Choroid plexus epithelial cell (primary cell): ENCODE measurements at places on chromosomes 12 and 14.

GRCh38 chr14:51293912-51294389, 53.9 kb downstream of the TMX1 start:
- no peak for DNase-seq

DNA sequence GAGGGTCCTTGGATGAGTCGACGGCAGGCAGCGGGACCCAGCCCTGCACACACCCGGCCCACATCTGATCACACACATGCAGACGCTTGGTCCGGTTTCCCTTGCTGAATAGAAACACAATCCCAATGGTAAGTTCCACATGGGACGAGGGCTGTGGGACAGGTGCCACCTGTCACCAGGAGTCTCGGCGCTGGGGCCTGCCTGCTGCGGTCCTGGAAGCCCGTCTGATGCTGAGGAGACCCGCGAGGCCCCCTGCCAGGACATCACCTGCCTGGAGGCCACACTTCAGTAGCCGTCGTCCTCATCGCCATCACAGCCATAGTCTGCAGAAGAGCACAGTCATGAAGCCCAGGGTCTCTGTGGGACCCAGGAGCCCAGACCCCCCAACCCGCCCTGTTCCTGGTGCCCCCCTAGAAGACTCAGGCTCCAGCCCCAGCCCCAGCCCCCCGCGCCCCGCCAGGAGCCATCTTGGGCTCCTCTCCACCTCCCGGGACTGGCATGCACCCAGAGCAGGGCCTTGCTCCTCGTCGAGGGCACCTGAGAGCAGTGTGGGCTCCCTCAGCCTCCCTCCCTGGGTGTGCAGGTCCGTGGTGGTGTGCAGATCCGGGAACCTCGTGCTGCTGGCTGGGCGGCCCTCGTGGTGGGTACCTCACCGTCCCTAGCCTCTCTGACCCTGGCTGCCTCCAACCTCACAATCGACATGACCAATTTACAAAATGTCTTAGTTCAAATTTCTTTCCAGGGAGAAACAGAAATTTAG, 29.3 kb upstream of the NUDT14 start:
- no peak for DNase-seq

- DNase-seq, result peak; percentile 57
Observed at GRCh38 chr12:45327823-45328383, 112.0 kb downstream of the ANO6 start.

- DNase-seq, result no peak
Observed at GRCh38 chr14:81122326-81122725, 98.4 kb downstream of the GTF2A1 start.

- no peak for DNase-seq
Observed at GRCh38 chr12:18101043-18101442, 11.1 kb upstream of the RERGL start.

DNA sequence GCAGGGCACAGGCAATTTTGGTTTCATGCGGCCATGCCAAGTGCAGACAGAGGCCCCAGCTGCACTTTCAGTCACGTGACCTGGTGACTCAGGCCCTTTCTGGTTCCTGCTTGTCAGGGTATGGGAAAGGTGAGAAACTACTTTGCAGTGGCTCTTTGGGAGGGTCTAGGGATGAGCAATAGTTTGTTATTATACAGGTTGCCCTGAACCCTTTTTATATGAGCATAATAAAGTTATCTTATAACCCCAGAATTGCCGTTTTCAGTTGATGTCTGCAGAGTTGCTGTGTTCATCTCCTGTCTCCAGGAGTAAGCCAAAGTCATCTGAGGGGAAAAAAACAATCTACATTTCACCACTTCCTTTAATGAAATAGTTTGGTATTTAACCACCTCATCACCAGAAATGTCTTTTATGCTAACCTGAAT, 30.9 kb upstream of the EMP1 start:
- peak; percentile 81 for DNase-seq

DNA sequence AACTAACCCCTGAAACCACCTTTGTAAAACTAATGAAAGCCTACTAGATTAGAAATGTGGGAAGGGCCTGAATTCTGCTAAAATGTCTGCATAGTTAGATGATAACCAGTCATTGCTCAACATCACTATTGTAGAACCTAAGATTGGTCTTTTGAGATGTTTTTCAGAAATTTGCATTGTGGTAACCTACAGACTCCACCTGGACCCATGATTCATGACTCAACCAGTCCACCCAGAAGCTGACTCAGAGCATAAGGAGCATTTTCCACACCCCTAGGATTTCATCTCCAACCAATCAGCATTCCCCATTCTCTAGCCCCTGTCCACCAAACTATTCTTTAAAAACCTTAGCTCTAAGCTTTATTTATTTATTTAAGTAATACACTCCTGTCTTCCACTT, 30.4 kb upstream of the CHGA start:
- no peak for DNase-seq

DNA sequence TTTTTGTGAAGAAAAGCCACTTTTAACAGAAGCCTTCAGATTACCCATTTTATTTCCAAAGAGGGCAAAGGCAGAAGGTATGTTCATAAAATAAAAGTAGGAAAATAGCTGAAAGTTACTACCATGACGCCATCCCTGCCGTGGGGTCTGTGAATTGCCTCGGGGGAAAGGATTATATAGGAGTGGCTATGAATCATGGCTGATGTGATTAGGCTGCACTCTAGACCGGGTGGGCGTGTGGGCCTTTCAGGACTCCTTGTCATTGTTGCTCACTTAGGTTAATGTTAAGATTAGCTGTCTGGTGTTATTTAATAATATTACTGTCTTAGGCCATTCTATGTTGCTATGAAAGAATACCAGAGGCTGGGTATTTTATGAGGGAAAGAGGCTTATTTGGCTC, 195.5 kb downstream of the EGLN3 start:
- no peak for DNase-seq

- no peak for DNase-seq
Observed at GRCh38 chr12:85644508-85644907, 191.7 kb downstream of the RASSF9 start.

- DNase-seq, result peak; percentile 34
Observed at GRCh38 chr12:50620978-50621360, 116.2 kb downstream of the DIP2B start.

DNA sequence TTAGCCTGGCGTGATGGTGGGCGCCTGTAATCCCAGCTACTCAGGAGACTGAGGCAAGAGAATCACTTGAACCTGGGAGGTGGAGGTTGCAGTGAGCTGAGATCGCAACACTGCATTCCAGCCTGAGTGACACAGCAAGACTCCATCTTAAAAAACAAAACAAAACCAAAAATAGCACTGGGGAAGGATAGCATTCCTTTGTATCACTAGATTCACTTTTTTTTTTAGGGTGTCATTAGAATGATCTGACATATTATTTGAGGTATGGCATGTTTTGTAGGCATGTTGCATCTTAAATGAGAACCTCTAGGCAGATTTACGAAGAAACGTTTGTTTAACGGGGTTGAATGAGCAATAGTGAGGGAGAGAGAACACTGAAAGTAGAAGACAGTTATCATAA, 16.8 kb upstream of the FAR2 start:
- DNase-seq, result peak; percentile 40

DNA sequence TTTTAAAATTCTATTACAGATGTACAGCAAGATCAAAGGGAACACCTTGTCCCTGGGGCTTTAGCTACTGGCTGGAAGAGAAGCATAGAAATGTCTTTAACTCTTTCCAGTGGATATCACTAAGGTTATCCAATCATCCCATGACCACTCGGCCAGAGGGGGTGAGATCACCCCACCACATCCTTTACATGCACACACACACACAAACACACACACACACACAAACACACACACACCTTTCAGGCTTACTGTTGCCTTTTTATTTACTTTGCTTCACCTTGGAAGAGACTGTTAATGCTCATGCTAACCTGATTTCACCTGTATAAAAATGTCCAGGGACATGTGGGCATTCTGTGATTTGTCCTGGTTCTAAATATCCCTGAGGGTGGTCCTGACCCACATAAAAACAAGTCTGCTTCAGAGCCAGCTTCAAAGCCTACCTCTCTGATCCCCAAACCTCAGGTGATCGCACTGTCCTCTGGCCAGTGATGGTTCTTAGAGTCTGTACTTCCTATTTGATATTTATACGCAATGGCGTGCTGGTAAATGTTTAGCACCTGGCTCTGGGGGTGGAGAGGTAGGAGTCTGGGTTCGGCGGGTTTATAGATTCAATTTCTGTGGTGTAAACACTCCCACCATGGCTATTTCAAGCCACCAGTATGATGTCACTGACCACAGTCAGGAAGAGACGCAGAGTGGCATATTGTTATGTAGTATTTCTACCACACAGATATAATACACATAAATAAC, 166.1 kb upstream of the EEA1 start:
- DNase-seq, result no peak

DNA sequence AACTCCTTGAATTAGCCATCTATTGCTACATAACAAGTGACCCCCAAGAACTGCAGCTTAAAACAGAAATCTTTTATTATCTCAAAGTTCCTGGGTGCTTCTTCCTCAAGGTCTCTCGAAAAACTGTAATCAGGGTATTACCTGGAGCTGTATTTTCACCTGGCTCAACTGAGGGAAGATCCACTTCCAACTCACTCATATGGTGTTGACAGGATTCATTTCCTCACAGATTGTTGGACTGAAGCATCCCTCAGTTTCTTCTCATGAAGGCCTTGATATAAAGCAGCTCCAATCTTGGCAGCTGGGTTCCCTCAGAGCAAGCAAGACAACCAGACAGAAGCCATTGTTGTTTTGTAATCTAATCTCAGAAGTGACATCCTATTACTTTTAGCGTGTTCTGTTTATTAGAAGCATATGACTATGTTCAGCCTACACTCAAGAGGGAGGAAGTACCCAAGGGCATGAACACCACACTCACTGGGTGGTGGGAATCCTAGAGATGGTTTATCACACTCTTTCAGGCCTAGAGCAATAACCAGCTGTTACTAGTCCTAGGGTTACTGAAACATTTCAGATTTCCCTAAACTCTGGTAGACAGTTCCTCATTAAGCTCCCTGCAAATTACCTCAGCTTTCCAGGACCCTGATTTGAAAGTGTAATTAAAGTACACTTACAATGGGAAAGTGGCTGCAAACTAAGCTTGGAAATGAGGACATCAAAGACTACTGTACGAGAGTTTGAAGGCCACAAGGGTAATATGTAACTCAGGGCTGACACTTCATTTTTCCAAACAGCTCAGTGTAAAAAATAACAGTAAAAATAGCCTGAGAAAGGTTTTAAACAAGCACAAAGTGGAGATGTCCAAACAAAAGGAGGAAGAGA, 222.2 kb downstream of the SEC23A start:
- DNase-seq, result no peak

- DNase-seq, result peak; percentile 58
Observed at GRCh38 chr12:104605685-104606084, 148.9 kb downstream of the CHST11 start.

- DNase-seq, result no peak
Observed at GRCh38 chr12:55061024-55061423, 41.2 kb downstream of the NEUROD4 start.

DNA sequence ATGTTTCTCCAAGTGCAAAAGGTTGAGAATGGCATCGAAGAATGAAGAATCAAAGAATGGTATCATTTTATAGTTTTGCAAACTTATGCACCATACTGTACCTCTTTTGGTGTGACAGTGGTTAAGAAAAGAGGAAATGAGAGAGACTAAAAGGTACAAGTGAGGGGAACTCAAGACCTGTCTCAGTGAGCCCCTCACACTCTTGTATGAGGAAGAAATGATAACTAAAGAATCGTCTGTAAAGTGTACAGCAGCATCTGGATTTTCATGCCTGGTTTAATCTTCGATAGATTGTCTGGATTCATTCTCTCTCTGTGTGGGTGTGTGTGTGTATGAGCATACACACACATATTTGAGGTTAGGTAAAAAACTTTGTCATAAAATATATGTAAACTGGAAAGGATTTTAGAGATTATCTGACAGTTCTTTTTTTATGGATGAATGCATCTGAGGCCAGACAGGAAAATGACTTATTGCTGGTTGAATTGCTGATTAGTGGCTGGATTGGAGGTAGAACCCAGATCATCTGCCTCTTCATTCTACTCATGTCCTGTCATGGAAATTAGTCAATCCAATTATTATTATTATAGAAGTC, 16.0 kb upstream of the SLC38A2 start:
- peak; percentile 57 for DNase-seq

GRCh38 chr14:24342889-24343288, 3.1 kb upstream of the RIPK3 start:
- DNase-seq, result no peak

- DNase-seq, result peak; percentile 96
Observed at GRCh38 chr12:20527417-20528163, 159.3 kb downstream of the PDE3A start.

DNA sequence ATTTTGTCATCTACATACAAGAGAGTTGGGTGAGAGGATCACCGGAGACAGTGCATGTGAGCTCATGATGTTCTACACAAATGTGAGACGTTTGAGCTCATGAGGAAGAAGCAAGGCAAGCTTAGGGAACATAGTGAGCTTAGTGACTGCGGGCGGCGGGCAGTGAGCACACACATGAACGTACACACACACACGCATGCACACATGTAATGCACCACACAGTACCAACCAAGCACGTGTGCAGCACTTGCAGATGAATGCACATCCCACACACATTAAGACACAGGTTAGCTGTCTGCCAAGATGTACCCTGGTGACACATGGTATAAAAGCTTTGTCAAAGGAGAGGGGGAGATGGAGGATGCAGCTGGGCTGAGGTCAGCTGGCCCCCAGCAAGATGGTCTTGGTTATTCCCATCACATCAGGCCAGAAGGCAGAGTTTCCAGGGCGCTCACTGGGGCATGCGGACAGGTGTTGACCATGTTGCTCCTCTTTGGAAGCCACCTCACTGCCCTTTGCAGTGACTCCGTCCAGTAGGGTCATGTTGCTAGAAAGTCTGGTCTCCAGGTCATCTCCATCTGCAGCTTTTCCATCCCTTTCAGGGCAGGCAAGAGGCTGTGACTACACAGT, 8.7 kb upstream of the CACNA2D4 start:
- DNase-seq, result no peak

- peak; percentile 6 for DNase-seq
Observed at GRCh38 chr14:104093366-104094055, 8.0 kb downstream of the ASPG start.

- peak; percentile 52 for DNase-seq
Observed at GRCh38 chr14:80926397-80927082, 15.0 kb downstream of the CEP128 start.

- DNase-seq, result no peak
Observed at GRCh38 chr12:96710127-96710745, 196.8 kb upstream of the NEDD1 start.

- no peak for DNase-seq
Observed at GRCh38 chr12:47097276-47097896, 17.6 kb upstream of the AMIGO2 start.

GRCh38 chr12:46470036-46470627, 97.6 kb upstream of the SLC38A2 start:
- peak; percentile 64 for DNase-seq
